ENCODE measurements at places on chromosomes 7 and 10.

DNA sequence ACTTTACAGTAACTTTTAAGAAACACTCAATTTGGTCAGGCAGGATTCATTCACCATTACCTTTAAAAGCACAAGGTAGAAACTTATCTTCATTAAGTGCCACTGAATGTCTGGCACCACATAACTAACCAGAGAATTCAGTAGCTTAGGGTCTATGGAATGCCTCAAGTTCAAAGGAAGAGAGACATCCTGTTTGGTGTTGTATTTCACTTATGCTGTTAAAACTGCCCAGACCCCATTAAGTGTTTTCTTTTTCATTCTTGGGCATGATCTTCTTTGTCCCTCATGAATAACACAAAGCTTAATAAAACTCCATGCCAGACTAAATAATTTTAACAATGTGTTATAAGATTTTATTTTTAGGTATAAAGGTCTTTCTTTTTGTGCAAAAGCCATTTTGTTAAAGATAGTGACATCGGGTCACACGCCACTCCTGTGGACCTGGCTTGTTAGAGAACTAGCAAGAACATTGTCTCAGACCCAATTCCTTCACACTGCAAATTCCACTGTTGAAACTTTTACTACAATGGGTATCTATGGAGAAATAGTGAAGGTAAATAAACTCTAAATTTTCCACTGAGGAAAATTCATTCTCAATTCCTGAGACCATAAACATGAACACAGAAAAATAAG is 221.0 kb downstream of the TWIST1 start:
- DNase-seq = no peak

DNA sequence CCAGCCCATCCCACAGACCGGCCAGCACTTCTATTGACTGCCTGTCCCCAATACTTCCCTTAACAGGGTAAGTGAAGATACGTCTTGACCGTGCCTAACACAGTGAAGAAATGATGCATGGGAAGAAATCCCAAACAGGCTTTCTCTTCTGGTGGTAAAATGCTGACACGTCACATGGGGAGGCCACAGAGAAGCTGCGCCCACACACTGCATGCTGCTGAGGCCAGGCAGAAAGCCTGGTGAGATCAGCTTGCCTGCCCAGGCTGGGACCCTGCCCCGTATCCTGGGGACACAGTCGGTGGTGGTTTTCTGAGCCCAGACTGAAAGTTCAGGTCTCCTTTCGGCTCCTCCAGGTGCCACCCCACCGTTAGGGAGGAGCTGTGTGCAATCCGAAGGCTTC is 356.3 kb upstream of the MGMT start:
- no peak for DNase-seq

- no peak for DNase-seq
These were observed 209.5 kb upstream of the ZMIZ1 start for GRCh38 chr10:78859266-78859665.

DNA sequence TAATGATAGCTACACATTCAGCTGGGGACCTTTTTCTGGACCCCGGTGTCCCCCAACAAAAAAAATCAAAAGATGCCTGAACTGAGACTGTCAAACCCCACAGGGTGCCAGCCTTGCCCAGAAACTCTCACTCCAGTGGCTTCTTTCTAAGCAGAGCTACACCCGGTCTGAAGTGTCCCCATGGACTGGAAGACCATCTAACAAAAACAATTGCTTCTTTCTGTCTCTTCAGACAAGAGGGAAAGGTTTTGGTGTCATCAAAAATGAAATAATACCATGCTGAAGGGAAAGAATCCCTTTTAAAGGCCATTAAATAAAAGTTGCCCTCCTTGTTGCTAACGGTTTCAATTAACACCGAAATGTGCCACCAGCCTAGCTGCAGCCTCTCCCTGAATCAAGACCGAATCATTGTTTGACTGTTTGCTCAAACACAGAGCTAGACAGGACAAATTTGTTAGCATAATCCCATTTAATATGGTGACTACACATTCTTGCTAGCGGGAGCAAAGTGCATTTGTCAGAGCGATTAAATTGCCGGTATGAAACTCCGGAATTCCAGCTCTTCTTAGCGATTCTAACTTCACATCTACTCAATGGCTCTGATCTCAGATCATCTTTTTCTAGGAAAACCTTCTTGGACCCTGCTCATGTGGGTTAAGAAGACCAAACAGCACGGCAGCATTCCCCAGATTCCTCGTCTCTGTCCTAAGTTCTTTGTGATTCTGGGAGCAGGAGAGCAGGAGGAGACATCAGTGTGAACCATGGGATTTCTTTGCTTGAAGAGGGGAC is 397.5 kb upstream of the PRKCQ start:
- DNase-seq = no peak

DNA sequence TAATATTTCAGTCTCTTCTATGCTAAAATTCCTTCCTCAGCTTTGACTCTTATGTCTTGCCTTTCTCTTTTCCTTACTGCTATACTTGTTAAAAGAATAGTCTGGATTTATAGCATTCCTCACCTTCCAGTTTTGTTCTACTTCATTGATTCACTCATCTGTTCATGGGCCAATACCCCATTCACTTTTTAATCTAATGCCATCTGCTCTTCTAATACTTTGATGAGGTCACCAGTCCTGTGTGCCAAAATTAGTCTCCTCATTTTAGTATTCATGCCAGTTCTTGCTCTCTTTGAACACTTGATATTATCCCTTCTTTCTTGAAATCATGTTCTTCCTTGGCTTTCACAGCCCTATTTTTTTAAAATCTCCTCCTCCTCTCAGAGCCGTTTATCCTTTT is 19.3 kb downstream of the STK17A start:
- DNase-seq = no peak

- no peak for DNase-seq
These were observed 125.8 kb downstream of the DOCK4 start for GRCh38 chr7:112080441-112080840.

DNA sequence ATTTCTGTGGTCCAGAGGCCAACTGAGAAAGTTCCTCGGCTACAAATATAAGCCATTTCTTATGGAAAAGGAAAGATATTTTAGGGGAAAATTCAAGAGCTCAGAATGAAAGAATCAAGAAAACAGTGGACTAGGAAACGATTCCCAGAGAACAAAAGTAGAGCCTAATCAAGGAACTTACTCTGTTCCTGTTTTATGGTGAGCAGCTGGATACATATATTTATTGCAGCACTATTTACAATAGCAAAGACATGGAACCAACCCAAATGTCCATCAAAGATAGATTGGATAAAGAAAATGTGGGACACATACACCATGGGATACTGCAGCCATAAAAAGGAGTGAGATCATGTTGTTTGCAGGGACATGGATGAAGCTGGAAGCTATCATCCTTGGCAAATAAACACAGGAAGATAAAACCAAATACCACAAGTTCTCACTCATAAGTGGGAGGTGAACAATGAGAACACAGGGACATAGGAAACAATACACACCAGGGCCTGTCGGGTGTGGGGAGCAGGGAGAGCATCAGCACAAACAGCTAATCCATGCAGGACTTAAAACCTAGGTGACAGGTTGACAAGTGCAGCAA is 298.7 kb downstream of the THSD7A start:
- DNase-seq = no peak

GRCh38 chr7:47652591-47652990 is 70.7 kb upstream of the TNS3 start:
- DNase-seq = no peak

DNA sequence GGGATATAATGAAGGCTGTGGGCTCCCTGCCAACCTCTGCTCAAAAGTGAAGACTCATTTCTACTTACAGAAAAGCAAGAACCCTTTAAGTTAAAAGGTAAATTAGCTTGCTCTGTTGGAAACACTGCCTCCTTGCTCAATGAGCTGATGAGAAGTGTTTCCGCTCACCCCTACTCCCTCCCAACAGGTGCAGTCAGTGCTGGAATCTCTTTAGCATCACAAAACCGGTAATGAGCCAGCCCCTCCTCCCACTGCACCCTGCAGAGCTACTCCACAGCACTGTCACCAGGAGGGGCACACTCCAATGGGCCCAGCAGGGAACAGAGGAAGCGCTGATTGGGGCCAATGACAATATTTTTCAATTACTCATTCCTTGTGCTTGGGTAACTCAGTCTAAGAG is 262.5 kb downstream of the TCERG1L start:
- no peak for DNase-seq

GRCh38 chr10:219731-220472 is 84.6 kb downstream of the ZMYND11 start:
- no peak for DNase-seq

DNA sequence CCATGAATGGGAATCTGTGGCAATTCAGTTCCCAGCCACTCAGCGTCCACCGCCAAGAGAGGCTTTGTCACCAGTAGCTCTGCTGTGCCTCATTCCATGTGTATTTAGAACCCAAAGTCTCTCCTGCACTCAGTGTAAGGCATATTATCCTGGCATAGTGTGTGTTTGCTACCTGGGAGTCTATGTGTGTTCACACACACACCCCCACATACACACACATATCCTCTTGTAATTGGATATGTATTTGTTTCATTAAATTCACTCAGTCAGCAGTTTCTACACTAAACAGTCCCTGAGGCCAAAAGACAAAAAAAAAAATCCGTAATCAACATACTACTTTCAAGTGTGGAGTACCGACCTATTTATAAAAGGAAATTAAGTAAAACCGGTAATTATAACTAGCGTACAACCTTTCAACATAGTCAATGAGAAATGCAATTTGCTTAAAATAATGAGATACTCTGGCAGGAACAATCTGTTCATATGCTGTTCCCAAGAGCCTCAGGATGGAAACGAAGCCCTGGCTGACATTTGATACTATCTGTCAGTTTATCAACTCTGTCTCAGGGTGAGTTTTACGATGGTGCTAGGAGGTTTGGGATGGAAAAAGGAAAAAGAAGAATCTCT is 425.8 kb upstream of the CELF2 start:
- no peak for DNase-seq

- no peak for DNase-seq
These were observed 720.5 kb downstream of the GRID1 start for GRCh38 chr10:85645926-85646711.

- DNase-seq = no peak
These were observed 1.9 kb upstream of the NEBL start for GRCh38 chr10:20898866-20899535.

DNA sequence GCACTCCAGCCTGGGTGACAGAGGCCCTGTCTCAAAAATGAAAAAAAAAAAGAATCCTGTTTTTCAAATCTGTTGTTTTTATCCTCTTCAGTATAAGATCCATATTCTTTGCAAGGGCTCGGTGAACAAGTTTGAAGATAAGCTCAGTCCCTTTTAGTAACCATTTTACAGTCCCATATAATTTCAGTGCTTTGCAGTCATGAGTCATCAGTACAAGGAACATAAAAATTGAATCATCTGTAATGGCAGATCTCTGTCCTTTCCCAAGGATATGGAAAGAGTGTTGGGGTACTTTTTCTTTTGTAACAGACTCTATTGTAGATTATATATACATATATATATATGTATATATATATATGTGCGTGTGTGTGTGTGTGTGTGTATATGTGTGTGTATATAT is 52.2 kb upstream of the ZPBP start:
- DNase-seq = no peak

DNA sequence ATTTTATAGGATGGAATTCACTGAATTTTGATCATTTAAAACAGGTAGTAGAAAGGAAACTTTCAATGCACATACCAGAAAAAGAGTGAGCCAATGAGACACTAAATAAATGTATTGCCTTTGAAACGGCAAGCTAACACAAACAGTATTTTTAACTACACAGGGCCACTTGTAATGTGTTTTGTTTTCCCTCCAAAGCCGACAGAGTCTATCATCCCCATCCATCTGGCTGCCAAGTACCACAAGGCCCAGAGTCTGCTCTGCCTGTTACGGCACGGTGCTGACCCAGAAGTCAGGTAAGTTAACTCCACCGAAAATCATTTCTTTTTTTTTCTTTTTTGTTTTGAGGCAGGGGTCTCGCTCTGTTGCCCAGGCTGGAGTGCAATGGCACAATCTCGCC is 1.5 kb downstream of the ANKRD61 start:
- DNase-seq = no peak

- DNase-seq = no peak
These were observed 95.7 kb upstream of the ARMC3 start for GRCh38 chr10:22832066-22832602.

GRCh38 chr7:69864822-69865221 is 266.5 kb downstream of the AUTS2 start:
- DNase-seq = no peak

- no peak for DNase-seq
These were observed 8.7 kb upstream of the SAMD9L start for GRCh38 chr7:93156884-93157283.

GRCh38 chr7:159092701-159093121 is 52.0 kb downstream of the VIPR2 start:
- DNase-seq = no peak

DNA sequence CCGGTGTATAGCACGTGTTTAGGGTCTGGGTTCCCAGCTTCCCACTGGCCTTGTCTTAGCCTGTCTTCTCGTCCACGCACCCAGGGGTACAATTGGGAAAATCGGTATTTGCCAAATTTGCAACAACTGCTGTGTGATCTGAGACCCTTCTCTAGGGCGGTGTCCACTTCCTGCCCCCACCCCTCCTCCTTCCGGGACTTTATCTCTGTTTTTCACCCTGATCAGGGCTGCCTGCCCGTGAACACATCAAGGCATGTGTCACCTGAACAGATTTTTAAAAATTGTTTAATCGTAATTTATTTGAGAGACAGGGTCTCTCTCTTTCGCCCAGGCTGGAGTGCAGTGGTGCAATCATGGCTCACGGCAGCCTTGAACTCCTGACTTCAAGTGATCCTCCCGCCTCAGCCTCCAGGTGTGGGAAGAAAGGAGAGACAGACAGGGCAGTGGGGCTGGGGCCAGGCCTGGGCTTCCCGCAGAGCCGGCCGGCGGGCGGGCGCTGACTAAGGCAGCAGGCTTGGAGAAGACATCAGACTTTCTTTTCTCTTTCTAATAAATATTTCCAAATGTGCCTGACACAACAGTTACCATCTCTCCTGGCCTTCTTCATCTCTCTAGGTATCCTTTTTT is 27.5 kb downstream of the ELFN1 start:
- DNase-seq = no peak

DNA sequence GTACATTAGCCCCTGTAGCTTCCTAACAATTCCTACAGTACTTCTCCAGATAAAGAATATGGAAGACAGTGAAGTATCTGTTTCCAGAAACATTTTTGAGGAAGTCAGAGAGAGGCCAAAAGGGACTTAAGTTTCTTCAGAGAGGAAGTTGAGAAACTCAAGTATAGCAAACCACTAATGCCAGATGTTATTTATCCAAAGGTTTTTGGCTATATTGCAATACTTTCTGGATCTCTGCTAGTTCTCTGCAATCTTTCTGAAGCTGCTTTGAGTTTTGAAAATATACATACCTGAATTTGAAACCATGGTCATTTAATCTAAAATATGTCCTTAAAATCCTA is 64.7 kb downstream of the BICC1 start:
- no peak for DNase-seq

DNA sequence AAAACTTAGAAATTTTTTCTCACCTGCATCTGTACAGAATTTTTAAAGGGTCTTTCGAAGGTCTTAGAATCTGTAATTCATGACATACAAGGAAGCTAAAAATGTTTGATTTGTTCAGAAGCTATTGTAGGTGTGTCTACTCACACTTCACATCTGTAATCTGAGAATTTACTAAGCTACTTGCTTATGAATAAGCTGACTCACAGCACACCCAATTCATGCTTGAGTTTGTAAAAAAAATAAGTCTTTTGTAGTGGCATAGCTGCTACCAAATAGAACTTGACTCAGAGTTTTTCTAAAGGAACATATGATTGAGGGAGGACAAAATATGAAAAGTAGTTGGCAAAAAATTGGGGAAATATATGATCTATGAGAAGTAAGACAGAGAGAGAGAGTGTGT is 12.7 kb upstream of the AGR2 start:
- no peak for DNase-seq
